ENCODE measurements at places on chromosomes 3 and 15.
A peak's percentile ranks its signal among the peaks of the same experiment; 100 is the strongest.

DNA sequence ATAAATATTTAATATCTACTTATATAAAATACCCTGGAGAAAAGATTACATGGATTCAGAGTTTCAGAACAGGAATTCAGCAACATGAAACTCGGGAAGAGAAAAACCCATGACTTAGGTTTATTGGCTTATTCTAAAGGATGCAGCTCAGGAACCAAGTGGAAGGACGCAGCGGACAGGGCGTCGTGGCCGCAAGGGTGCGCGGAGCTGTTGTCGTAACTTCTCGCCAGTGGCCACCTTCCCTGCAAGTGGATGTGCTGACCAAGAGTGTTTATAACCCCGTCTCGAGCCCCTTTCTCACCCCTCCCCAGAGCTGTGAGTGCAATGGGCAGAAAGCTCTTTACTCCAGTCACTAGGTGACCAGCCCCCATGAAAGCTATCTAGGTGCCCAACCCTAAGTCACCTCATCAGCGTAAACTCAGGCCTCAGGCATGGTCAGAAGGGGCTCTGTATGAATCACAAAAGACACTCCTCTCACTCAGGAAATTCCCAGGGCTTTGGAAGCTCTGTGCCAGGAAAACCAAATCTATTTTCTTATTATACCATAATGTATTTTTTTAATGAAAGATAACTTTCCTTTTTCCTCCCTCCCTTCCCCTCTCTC is 77.3 kb downstream of the CHRNA7 start:
- no peak for DNase-seq

- no peak for DNase-seq
Measured at GRCh38 chr3:28077572-28077971, 163.8 kb upstream of the CMC1 start.

DNA sequence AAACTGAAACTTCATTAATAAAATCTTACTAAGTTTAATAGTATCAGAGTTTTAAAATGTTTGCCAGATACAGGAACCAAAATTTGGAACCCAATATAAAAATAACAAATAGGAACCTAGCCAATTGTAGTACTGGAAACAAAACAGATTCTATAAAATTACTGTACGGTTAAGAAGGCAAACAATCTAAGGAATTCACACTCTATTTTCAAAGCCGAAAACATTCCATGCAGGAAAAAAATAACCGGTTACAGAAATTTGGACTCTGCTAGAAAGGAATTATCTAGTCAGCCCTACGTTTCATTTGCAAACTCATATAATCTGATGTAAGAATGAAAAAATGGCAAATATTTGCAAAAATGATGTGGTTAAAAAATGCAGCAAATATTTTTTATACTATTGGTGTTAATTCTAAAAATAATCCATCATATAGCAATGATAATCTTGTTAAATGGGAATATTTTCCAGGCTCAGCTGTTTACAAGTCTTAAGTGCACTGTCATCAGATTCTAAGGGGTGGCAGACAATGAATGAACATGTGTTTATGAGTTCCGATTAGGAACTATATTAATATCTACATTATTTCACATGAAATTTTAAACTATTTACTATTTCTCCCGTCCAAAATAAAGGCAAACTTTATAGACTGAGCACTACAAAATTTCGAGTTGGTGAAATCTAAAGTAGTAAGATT is 58.1 kb downstream of the DCBLD2 start:
- DNase-seq: no peak

DNA sequence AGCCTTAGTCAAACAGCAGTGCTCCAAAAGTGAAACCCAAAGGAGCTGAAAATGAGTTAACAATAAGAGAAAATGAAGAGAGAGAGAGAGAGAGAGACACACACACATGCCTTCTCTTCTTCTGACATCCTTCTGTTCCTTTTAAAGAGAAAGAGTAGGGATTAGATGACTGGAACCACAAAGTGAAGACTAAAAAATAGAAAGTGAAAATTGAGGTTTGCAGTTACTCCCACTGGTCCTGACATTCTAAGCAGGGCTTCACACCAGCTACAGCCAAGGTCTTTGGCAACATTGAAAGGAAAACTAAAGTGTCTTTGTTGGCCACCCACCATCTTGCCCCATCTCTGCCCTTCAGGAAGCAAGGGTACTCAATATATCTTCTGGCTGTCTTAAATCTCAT is 59.2 kb downstream of the USP50 start:
- DNase-seq: no peak

- no peak for DNase-seq
Measured at GRCh38 chr3:129277829-129278271, 820 bp upstream of the HMCES start.

- no peak for DNase-seq
Measured at GRCh38 chr3:78845605-78846004, 922.2 kb downstream of the ROBO1 start.

- no peak for DNase-seq
Measured at GRCh38 chr3:150253622-150254021, 154.5 kb upstream of the TSC22D2 start.

- DNase-seq: no peak
Measured at GRCh38 chr3:25540273-25540672, 112.2 kb downstream of the RARB start.

GRCh38 chr3:129442947-129443346 is 2.9 kb downstream of the IFT122 start:
- DNase-seq: no peak

- DNase-seq: no peak
Measured at GRCh38 chr3:88983458-88983857, 124.0 kb upstream of the EPHA3 start.

DNA sequence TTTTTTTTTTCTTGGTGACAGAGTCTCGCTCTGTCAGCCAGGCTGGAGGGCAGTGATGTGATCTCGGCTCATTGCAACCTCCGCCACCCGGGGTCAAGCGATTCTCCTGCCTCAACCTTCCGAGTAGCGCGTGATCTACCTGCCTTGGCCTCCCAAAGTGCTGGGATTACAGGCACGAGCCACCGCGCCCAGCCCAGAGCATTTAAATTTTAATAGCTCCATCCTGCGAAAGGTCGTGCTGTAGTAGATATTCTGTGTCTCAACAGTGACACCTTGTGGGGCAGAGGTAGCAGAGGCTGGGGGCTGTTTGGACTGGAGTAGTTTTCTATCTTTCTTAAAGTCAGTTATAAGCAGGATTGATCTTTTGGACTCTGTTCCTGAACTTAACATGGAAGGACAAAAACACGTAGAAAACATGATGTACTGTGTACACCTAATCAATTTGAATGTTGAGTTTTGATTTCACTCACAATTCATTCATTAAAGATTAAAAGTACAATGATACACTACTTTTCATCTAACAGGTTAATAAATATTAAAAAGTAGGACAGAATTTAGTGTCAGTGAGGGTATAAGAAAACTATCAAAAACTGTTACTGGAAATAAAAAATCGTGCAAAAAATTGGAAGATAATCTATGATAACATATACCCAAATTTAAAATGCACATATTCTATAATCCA is 11.0 kb upstream of the PDCD6IP start:
- peak; percentile 35 for DNase-seq

DNA sequence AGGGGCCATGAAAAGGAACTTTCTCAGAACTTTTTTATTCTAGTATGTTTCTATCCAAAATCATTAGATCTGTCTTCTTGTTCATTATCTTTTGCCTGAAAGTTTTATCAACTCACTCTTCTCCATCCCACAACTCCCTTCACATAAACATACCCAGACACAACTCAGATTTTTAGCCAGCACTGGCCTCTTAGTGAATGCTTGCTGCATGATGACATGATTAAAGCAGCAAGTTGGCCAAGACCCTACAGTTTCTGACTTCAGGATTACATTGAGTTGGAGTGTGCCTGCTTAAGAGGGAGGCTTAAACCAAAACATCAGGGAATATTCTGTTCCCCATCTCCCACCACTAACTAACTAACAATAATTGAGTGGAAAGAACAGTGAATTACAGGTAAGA is 38.1 kb downstream of the PLSCR2 start:
- no peak for DNase-seq

- no peak for DNase-seq
Measured at GRCh38 chr15:50778086-50778485, 12.6 kb upstream of the SPPL2A start.

GRCh38 chr15:93030430-93031102 is 58.4 kb downstream of the RGMA start:
- DNase-seq: no peak
